ENCODE measurements at places on chromosomes 6 and 20.

- peak; percentile 79 for DNase-seq
Measured at GRCh38 chr6:75488033-75488432, 5.6 kb downstream of the FILIP1 start.

GRCh38 chr6:148866657-148867268, 119.9 kb downstream of the UST start:
- no peak for DNase-seq

DNA sequence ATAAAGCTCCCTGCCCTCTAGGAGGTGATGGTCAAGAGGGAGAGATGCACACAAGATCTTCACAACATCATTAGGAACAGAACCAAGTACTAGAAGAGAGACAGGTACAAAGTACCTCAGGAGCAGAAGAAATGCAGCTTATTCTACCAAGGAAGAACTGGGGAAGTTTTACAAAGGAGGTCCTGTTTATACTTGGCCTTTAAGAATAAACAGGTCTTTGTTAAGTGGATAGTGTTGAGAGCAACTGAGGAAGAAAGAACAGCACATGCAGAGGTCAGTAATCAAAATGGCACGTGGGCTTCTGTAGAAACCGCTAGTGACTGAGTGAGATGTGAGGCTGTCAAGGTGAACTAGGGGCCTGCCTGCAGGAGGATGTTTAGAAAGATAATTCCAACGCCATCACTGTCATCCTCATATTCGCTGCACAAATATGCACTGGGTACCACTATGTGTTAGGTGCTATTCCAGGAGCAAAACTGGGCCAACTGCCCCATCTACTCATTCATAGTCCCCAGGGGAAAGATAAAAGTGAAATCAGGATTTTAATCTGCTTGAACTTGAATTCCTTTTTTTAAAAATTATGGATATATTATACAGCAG, 61.1 kb downstream of the ID4 start:
- no peak for DNase-seq

DNA sequence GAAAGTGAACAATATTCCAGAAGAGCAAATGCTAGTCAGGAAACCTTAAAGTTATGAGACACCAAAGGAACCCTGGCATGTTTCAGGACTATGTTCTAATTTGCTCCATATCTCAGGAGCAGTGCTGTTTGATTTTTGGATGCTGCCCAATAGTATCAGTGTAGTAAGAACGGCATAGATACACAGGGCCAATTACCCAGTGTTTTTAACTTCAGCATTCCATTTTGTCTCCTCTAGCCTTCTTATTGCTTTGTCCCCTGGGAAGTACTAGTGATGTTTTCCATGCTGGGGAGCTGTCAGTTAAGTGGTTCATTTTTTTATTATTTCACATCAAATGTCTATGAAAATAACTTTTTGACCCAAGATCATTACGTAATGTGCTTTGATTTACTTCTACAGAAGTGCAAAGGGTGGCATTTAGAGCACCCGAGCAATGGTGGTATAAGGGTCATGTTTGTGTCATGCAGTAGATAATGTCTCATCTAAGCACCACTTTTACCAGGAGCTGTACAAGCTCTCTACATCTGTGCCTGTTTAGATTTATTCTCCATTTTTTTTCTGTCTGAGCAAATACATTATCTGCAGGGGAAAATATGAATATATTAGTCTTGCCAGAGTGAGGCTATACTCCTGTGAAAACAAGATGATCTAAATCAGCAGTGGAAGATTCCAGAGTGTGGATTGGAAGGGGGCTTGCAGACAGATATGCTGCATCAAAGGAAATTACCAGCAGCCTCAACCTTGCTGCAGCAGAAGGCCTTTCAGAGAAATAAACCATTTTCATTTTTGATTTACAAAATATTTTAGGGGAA, 198.8 kb upstream of the OPRM1 start:
- peak; percentile 10 for DNase-seq

GRCh38 chr6:60643870-60644269, 1642.2 kb downstream of the KHDRBS2 start:
- no peak for DNase-seq

DNA sequence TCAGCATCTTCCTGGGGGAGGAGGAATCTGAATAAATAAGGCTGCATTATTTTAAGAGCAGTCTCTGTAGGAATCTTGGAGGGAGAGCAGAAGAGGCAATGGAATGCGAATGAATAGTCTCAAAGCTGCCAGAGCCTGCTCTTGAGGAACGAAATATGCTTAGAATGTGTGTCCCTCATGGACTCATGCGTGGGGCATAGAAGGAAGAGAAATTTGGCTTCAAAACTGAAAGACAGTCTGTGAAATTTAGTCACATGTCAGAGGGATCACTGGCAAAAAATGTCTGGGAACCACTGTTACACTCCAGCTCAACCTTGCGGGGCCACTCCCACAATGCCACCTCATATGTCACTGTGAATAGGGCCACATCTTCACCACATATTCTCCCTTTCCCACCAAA, 95.5 kb downstream of the GJA10 start:
- DNase-seq, result no peak

DNA sequence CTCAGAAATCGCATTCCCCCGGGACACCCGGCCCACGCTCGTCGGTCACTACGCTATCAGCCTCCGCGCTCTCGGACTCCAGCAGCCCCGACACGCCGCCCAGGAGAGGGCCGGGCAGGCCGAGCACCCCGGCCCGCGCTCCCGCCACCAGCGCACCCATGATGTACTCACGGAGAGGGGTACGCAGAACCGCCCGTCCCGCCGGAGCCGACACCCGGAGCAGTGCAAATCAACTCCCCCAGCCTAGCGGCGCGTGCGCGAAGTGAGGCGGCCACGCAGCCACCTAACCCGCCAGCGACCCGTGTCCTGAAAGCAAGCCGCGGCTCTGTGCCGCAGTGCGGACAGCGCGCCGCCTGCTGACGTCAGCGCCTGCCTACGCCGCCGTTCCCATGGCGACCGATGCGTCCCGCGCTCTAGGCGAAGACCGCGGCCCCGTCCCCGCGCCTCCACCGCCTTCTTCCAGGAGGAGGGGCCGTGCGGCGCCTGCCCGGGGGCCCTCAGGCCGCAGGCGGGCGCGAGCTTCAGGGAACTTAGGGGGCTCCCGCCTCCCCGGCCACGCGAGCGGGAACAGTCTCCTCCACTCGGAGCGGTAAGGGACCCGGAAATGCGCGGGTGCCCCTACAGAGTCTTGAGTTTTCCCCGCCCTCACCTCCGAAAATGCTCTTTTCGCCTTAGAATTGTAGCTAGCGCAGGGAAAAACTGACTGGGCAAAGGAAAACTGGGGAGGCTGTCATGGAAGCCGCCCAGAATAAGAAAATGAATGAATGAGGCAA, at the start of gene AHI1:
Gene AHI1 (minus strand): TSS at position 329 of the 773 bp plus-strand sequence. CDS start 5,503 bp downstream, outside the sequence.
- DNase-seq, result peak; percentile 99

DNA sequence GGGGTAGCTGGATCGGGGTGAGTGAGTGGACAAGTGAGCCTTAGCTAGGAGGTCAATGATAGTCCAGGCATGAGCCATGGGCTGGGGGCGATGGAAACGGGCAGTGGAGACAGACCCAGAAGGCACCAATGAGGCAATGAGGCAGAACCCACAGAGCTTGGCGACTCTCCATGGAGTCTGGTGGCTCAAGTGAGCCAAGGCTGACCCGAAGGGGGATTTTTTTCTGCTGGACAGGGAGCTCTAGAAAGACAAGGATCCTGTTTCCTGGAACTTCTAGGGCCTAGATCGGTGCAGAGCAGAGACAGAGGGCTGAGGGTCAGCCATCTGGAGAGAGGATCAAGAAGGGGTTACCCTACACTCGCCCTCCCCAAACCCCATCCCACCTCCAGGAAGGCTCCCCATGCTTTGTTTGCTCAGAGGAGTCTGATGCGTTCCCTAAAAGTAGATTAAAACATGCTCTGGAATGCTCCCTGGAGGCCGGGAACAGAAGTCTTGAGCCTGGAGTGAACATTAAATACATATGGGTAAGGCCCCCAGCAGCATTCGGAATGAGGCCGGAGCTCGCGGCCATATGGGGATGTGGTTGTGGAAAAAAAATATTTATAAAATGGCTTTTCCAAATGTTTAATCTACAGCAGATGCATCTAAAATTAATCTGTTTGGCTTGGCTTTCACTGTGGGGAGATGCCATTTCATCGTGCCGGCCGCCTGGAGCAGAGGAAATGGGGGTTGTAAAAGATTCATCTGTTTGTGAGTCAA, 237.8 kb upstream of the PMEPA1 start:
- DNase-seq, result peak; percentile 77

DNA sequence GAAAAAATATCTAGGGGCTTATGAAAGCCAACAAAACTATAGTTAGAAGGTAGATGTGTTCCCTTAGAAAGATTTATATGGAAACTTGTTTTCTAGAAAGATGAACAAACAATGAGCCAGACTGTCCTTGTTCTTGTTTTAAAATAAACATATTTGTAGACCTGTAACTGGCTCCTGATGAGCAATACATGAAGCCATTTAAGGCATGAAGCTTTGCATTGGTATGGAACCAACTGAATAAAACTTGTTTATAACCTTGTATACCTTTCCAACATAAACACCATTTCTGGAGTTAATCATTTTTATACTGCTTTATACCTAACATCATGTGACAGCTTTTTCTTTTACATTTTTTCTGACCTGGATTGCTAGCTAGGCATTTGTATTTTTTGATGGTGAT, 247.8 kb downstream of the PRL start:
- no peak for DNase-seq

DNA sequence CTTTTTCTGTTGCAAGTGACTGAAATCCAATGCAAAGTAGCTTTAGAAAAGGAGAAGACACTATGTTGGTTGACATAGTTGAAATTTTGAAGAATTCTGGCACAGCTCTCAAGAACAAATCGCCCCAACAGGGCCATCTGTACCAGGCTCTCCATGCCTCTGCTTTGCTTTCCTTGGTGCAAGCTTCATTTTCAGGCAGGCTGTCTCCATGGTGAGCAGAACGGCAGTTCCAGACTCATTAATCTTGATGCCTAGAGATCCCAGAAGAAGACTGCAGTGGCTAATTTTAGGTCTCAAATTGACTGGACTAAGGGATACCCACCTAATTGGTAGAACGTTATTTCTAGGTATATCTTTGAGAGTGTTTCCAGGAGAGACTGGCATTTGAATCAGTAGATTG, 950.7 kb upstream of the FLRT3 start:
- no peak for DNase-seq

DNA sequence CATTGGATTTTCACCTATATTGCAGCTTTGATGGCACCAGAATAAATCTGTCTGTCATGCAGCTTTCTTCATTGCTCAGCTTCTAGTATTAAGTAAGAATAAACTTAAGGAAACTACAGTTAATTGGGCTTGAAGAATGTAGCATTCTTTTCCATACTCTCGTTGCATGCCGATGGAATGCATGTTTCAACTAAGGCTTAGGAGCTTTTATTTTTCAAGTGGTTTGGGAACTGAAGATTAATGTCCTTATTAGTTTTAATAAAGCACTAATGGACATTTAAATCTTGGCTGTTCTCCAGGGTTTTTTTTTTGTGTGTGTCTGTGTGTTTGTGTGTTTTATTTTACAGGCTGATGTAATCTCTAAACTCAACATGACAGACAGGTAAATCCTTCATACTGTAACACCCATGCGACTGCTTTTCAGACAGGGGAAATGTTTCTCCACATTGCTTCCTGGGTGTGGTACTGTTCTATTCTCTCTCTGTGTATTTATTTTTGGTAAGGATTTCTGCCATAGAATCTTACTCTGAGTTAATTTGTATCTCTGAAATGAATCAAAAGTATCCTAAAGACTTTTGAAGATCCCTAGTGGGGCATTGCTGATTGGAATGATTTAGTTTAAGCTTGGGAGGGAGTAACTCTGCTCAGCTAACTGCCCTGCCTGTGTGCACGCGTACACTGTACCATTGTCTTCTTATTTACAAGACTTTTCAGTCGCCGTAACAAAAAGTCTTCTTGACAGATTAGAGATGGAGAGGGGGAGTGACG, 38.0 kb downstream of the SLC9A8 start:
- no peak for DNase-seq

- DNase-seq, result no peak
Measured at GRCh38 chr6:7153789-7154188, 46.0 kb downstream of the RREB1 start.

GRCh38 chr6:11248974-11249761, 16.7 kb upstream of the NEDD9 start:
- DNase-seq, result no peak

DNA sequence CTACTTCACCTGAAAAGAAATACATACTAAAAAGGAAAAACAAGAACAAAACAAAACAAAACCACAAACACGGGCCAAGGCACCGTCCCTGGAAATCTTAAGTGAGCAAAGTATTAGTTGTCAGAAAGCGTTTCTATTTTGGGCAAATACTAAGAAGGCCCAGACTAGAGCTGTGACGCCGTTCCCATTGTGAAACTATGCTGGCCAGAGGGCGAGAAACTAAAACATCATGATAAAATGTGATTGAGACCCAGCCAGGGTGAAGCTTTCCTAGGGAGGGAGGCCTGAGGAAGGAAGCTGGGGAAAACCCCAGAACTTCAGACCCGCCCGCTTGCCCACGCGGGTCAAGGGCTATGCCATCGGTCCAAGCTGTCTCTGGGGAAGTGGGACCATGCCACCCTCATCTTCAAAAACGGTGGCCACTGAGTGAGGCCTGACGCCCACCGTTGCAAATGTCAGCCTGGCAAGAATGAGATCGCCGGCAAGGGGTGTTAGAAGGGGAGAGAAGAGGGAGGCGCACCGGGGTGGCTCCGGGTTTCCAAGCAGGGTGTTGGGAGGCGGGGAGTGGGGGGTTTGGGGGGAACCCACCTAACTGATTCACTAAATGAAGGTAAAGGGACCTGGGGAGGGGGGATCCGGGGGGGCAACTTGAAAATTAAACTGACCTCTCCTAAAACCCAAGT, 1950.9 kb upstream of the DEFB115 start:
- no peak for DNase-seq

GRCh38 chr20:38674092-38674764, 50.1 kb upstream of the SLC32A1 start:
- peak; percentile 84 for DNase-seq

- no peak for DNase-seq
Measured at GRCh38 chr6:32581315-32582095, 8.1 kb downstream of the HLA-DRB1 start.

- DNase-seq, result no peak
Measured at GRCh38 chr6:52534363-52534762, 42.5 kb downstream of the TRAM2 start.

DNA sequence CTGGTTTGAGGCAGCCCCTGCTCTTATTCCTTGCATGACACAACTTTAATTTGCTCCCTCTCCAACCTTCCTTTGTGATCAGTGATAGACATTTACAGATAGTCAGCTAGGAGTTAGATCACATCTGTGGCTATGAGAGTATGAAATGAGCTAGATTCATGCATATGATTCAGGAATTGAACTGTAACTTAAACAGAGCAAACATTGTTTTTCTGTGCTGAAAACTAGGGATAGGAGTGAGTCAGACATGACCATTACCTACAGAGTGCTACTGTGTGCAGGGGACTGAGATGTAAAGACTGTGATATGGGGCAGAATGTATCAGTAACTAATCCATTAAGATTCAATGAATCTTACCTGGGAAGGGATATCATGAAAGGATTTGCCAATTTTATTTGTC, 279.4 kb upstream of the SPTLC3 start:
- no peak for DNase-seq

- no peak for DNase-seq
Measured at GRCh38 chr6:35197196-35197595, 16.6 kb upstream of the SCUBE3 start.
